ENCODE measurements at places on chromosomes 5 and 9. TPM values are rescaled to one million over a fixed set of nuclear protein-coding genes. Genes with fewer than 3 reads are reported as not detected.

The FCHO2 gene
- total RNA-seq, result 11.4 TPM

The FOXD1 gene
- total RNA-seq, result 13.0 TPM

The CEL gene
- total RNA-seq, result 0.74 TPM

The SYNPO gene
- 28.6 TPM for total RNA-seq

The SLC6A18 gene
- not detected for total RNA-seq

The FBP2 gene
- not detected for total RNA-seq

Data from A549 treated with RU486 at 1 μM for 4 hours (cell line).